ENCODE measurements at places on chromosomes 2 and 18.

GRCh38 chr2:239485622-239486021, 84.8 kb upstream of the HDAC4 start:
- no peak for DNase-seq

- DNase-seq = no peak
Measured at GRCh38 chr18:53864770-53865169, 359.7 kb downstream of the MBD2 start.

DNA sequence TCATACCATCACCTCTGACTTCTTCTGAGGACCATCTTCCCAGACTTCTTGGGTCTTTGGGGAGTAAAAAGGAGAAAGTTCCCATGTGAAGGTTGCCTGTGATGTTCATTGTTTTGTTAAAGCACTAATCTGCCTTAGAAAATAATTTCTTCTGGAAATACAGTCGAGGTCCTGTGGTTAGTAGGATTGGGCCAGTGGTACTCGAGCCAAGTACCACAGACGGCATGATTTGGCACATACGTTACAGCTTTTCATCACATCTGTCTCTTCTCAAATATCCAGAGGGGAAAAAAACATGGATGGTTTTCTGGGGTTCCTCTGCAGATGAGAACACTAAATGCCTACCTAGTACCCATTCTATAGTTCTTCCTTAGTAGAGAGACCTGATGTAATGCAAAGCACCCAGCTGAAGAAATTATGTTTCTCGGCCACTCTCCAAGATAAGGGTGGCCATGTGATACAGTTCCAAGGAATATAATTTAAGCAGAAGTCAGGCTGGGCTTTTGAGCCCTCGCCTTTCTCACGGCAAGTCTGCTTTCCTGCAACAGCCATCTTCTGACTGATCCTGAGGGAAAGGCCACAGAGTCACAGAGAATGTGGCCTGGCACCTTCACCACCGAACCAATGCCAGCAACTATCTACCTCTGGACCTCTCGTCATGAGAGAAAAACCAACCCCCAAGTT, 161.0 kb downstream of the RNF152 start:
- no peak for DNase-seq

- DNase-seq = no peak
Measured at GRCh38 chr2:158024288-158024898, 77.3 kb upstream of the UPP2 start.

GRCh38 chr2:21070341-21071257, 26.7 kb upstream of the APOB start:
- DNase-seq = no peak

Data from thoracic aorta (tissue), 2 donors.